ENCODE measurements at places on chromosomes 11 and 22. TPM values are rescaled to one million over a fixed set of nuclear protein-coding genes. Genes with fewer than 3 reads are reported as not detected.

GRCh38 chr11:15944460-15944859 is 411.9 kb downstream of the SOX6 start:
- H3K4me3 ChIP-seq = no peak overlapping the region
- DNase-seq = peak; percentile 12
- no peak overlapping the region for H3K27ac ChIP-seq
- H3K4me1 ChIP-seq = no peaks in the 10 kb centered on the region
- no peaks in the 10 kb centered on the region for H3K36me3 ChIP-seq

DNA sequence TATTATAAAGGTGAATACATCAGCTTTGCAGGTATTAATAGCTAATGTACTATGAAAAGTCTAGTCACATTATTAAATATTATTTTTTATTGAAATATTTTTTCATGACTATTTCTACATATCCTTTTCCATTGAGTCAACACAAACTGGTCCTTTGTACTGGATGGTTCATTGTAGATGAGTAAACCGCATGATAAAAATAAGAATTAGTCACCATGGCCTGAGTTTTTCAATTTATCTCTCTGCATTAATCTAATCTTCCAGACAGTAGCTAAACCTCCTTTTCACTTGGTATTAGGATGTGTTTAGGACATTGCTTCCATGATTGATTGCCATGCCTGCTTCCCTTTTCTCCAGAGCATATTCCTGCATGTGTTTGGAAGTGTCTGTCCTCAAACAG is 439.4 kb upstream of the ARHGAP42 start:
- DNase-seq = no peak
- H3K4me1 ChIP-seq = no peaks in the 10 kb centered on the region
- no peaks in the 10 kb centered on the region for H3K36me3 ChIP-seq
- no peaks in the 10 kb centered on the region for H3K27me3 ChIP-seq
- no peak overlapping the region for H3K4me3 ChIP-seq

DNA sequence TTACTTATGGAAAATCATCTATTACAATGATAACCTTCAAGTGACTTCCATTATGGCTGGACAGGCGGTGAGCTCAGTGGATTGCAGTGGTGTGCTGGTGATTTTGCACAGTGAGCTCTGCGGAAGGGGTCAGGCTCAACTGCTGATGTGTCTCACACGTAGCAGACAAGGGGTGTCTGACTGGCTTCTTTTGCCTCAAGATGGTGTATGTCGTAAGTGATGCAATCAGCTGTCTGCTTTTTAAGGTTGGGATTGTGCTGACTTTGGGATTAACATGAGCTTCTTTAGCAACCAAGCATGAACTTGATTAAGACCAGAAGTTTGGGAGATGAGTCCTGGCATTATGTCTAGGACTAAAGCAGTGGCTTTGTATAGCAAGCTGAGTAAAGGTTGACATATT is 49.5 kb downstream of the POLD3 start:
- peaks cover 12% of the 10 kb centered on the region for H3K4me1 ChIP-seq
- H3K4me3 ChIP-seq = no peak overlapping the region
- peaks cover 12% of the 10 kb centered on the region for H3K36me3 ChIP-seq

- DNase-seq = no peak
- H3K4me1 ChIP-seq = no peaks in the 10 kb centered on the region
- H3K36me3 ChIP-seq = no peaks in the 10 kb centered on the region
- H3K27me3 ChIP-seq = peaks cover 47% of the 10 kb centered on the region
- no peak overlapping the region for H3K4me3 ChIP-seq
Measured at GRCh38 chr11:1706634-1707400, 9.8 kb downstream of the KRTAP5-6 start.

DNA sequence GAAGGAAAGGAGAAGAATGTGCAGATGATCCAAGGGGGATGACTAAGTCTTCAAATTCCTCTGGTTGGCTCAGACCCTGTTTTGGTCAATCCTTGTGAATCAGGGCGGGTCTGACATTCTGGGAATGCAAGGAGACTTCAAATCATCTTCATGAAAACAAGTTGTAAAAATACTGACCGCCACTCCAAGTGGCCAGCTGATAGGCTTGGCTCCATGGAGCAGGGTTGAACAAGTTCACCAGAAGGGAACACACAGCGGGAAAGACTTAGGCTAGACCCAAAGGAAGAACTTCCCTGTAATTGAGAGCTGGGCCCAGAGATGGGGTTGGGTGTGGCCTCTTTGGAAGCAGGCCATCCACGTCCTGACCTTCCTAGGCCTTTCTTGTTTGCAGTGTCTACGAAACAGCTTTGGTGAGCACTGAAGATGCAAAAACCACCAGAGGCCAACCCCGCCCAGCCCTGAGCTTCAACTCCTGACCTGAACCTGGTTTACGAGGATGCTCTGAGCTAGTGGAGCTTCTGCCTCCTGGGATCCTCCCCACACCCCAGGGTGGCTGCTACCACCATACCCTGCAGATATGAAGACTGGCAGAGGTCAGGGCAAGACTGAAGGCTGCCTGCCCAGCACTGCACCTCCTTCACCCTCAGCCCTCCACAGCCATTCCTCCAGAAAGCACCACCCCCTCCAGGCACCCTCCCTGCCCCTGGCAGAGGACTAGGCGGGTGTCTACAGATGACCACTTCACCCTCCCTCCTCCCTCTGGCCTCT is 26.1 kb downstream of the GDPD5 start:
- no peaks in the 10 kb centered on the region for H3K36me3 ChIP-seq
- no peak overlapping the region for H3K4me3 ChIP-seq
- H3K27me3 ChIP-seq = no peaks in the 10 kb centered on the region
- peaks cover 27% of the 10 kb centered on the region for H3K4me1 ChIP-seq
- DNase-seq = peak; percentile 95

DNA sequence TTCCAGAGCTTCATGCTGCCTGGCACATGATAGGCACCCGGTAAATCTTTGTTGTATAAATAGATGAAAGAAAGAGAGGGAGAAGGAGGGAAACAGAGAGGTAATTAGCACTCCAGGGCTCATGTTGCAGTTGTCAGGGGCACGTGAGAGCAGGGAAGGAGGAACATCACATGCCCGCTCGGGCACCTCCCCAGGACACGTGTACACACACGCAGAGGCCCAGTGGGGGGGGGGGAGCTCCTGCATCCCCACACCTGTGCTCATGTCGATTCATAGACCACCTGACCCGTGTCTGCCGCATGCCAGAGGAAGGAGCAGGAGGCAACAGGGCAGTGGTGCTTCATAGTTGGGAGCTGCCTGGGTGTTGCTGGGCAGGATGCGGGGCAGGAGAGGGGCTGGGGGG is 37.1 kb upstream of the NNMT start:
- H3K27ac ChIP-seq = no peak overlapping the region
- no peaks in the 10 kb centered on the region for H3K4me1 ChIP-seq
- H3K4me3 ChIP-seq = no peak overlapping the region
- H3K36me3 ChIP-seq = no peaks in the 10 kb centered on the region
- peaks cover 39% of the 10 kb centered on the region for H3K27me3 ChIP-seq

- 0 out of 2 replicates have a peak, but pooled peaks cover 7% of the 10 kb centered on the region for H3K4me1 ChIP-seq
- H3K4me3 ChIP-seq = no peak overlapping the region
- H3K27ac ChIP-seq = peak overlapping the region; percentile 21
- no peaks in the 10 kb centered on the region for H3K36me3 ChIP-seq
- no peaks in the 10 kb centered on the region for H3K27me3 ChIP-seq
Measured at GRCh38 chr11:111194860-111195568, 50.5 kb upstream of the POU2AF2 start.

DNA sequence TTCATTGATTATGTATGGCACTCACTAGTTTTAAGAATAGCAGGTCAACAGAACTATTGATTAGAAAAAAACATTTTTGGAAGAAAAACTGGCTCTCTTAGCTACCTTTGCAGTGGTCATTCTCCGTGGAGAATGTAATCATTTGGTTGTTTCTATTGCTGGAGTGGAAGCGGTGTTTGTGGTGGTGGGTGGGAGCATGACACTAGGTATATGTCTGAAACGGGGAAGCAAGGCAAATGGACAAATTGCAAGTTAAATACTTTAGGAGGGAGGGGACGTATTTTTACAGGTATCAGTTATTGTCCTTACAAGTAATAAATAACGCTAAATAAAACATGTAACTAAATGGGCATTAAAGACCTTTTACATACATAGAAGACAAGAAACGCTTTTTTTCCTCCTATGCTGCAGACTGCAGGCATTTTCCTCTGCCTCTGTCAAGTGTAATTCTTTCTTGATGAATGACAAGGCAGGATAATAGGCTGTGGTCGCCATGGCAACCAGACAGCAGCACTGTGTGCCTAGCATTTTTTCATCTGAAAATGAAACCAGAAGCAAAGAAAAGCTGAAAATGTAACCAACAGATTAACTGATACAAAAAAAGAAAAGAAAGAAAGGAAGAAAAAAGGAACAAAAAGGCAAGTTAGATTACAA is 46.2 kb downstream of the BLID start:
- H3K36me3 ChIP-seq = peaks cover 8% of the 10 kb centered on the region
- no peak overlapping the region for H3K27ac ChIP-seq
- peaks cover 16% of the 10 kb centered on the region for H3K4me1 ChIP-seq
- no peaks in the 10 kb centered on the region for H3K27me3 ChIP-seq

- no peaks in the 10 kb centered on the region for H3K4me1 ChIP-seq
- no peak overlapping the region for H3K27ac ChIP-seq
- no peak overlapping the region for H3K4me3 ChIP-seq
- no peaks in the 10 kb centered on the region for H3K27me3 ChIP-seq
- no peaks in the 10 kb centered on the region for H3K36me3 ChIP-seq
- DNase-seq = no peak
Measured at GRCh38 chr11:109439684-109440083, 17.7 kb downstream of the C11orf87 start.

DNA sequence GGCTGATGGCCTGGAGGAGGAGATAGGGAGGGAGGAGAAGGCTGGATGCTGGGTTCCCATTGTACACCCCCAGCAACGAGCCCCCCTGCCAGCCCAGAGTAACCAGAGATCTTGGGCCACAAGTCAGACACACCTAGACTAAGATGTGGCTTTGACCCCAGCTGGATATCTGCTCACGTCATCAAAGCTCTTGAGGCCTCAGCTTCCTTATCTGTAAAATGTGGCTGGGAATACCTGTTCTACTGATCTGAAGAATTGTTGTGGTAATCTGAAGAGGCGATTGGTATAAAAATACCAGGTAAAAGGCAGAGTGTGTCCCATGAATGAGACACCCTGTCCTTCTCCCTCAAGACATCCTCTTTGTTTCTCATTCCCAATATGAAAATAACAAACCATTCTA is 280.0 kb downstream of the ST3GAL4 start:
- no peaks in the 10 kb centered on the region for H3K27me3 ChIP-seq
- no peaks in the 10 kb centered on the region for H3K36me3 ChIP-seq
- no peak for DNase-seq
- H3K4me3 ChIP-seq = no peak overlapping the region
- peaks cover 17% of the 10 kb centered on the region for H3K4me1 ChIP-seq

DNA sequence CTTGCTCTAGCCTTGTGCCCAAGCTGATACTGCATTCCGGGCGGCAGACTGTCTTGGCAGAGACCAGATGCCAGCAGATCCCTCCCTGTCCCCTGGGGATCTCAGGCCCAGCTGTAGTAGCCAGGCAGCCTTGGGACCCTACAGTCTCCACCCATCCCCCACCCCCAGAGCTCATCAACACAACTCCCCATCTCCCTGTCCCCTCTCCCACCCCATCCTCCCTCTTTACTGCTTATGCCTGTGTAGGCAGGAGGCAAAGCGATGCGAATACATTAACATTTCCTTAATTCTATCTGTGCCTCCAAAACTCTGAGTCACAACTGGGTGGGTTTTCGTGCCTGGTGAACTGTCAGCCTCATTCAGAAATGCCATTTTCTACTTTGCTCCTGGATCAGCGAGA is 547.6 kb downstream of the BUD13 start:
- H3K27ac ChIP-seq = no peak overlapping the region
- H3K4me1 ChIP-seq = no peaks in the 10 kb centered on the region
- no peaks in the 10 kb centered on the region for H3K36me3 ChIP-seq
- no peak overlapping the region for H3K4me3 ChIP-seq
- no peaks in the 10 kb centered on the region for H3K27me3 ChIP-seq
- DNase-seq = no peak

DNA sequence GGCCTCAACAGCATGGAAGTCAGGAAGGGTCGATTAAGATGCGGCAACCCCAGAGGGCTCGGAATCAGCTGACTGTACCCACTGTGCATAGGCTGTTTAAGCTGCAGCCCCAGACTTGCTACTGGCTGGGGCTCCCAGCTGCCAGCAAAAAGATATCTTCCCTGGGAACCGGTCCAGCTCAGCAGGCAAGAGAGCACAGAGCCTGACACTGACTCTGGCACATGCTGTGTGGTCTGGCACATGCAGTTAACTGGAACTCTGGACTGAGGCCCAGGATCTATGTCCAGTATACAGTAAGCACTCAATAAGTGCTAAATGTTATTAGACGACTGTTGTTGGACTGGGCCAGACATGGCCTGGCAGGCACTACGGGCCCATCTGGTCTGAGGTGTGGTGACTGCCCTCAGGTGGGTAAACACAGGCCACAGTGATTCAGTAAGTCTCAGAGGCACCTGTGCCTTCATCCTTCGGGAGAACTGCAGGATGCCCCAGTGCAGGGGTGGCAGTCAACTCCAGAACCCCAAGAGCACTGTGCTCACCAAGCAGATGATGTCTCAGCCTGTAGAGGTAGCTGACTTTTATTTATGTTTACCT is 87.6 kb downstream of the LARGE1 start:
- H3K27me3 ChIP-seq = no peaks in the 10 kb centered on the region
- peaks cover 2% of the 10 kb centered on the region for H3K4me1 ChIP-seq
- DNase-seq = no peak
- no peak overlapping the region for H3K27ac ChIP-seq
- H3K4me3 ChIP-seq = no peak overlapping the region
- no peaks in the 10 kb centered on the region for H3K36me3 ChIP-seq

DNA sequence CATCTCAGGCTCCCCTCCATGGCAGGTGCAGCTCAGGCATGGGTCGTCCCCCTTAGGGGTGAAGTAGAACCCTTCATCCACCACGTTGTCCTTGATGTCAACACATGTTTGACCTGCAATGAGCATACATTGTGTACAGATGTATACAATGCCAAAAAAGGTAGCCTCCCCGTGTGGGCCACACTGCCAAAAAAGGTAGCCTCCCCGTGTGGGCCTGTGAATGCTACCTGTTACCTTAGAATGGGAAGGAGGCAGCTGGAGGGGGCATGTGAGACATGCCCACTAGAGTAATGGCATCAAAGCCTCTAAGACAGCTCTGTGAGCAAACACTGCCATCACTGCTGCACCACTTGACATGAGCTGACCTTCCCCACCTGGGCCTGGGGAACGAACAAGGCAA is 73.7 kb downstream of the DGCR2 start:
- DNase-seq = no peak
- peaks cover 2% of the 10 kb centered on the region for H3K4me1 ChIP-seq
- no peak overlapping the region for H3K4me3 ChIP-seq
- peaks cover 51% of the 10 kb centered on the region for H3K36me3 ChIP-seq
- H3K27ac ChIP-seq = no peak overlapping the region

PANX3 gene
- not detected for total RNA-seq

DNA sequence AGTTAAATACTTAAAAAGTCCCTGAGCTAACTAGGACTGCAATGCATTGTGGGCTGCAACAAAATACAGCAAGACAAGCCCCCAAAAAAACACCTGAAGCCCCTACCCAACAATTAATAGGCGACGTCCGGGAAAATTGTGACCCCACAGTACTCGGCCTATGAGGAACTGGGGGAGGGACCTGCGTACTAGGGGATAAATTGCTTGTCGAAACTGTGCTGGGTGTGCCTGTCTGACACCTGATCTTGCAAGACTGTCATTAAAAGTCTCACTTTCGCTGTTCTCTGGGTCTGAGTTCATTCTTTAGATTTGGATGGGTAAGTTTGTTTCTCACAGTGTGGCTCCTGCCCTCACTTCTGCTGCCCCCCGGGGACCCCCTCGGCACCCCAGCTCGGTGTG is 15.2 kb downstream of the TANGO2 start:
- no peak overlapping the region for H3K4me3 ChIP-seq
- H3K36me3 ChIP-seq = peaks cover 41% of the 10 kb centered on the region
- H3K27me3 ChIP-seq = no peaks in the 10 kb centered on the region
- no peak for DNase-seq
- H3K27ac ChIP-seq = no peak overlapping the region
